ENCODE measurements at places on chromosomes 4 and X.

DNA sequence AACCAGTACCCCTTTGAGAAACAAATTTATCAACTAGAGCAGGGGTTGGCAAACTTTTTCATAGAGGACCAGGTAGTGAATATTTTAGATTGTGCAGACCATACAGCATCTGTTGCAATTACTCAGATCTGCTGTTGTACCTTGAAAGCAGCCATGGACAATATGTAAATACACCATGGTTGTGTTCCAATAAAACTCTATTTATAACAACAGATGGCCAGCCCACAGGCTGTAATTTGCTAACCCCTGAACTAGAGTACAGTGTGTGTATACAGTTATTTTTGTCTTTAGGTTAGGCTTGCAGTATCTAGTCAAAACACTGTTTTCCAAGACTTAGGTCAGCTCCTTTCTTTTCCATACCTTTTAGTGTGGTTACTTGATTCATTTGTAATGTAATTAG lies 54.4 kb downstream of the PHKA1 start:
- DNase-seq: no peak

DNA sequence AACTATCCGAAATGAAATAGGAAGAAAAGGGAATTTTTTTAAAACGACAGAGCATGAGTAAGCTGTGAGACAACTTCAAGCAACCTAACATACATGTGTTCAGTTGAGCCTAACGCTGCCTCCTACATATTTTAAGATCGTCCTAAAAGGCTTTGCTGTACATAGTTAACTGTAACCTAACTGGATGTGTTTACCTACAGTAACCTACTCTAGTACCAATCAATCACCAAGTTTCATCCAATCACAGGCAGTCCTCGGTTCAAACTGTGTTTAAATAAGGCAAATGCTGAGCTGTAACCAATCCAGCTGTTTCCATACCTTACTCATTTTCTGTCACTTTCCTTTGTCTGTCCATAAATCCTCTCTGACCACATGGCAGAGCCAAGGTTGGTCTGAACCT lies 17.1 kb downstream of the RCHY1 start:
- DNase-seq: no peak

DNA sequence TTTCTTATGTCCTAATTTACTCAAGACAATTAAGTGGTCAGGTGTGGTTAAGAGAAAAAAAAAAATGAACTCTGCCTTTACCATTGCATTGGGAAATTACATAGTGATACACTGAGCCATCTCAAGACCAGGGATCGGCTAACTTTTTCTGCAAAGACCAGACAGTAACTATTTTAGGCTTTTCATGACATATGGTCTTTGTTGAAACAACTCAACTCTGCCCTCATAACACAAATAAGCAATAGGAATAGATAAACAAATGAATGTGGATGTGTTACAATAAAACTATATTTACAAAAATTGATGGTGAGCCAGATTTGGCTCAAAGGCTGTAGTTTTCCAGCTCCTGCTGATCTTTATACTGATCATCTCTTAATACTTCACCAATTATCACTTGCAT lies 632.6 kb upstream of the INTU start:
- no peak for DNase-seq

- DNase-seq: no peak
These were observed 46.5 kb upstream of the FAT4 start for GRCh38 chr4:125268068-125268755.

DNA sequence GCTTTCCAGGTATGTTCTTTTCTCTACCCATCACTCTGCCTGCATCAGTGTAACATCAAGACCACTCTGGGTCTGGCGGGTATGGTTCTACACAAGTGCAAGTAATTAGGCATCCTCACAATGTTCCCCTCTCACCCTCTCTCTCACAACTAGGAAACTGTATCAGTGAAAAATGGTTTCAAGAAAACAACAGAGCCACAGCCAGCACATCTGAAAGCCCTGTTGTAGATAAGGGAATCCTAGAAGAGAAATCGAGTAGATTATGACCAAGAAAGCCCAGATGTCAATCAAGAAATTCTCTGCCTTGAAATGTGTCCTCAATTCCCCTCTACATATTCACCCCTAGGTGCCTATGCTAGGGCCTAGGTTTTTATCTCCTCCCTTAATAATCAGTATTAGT lies 281.3 kb upstream of the ANKRD50 start:
- no peak for DNase-seq

DNA sequence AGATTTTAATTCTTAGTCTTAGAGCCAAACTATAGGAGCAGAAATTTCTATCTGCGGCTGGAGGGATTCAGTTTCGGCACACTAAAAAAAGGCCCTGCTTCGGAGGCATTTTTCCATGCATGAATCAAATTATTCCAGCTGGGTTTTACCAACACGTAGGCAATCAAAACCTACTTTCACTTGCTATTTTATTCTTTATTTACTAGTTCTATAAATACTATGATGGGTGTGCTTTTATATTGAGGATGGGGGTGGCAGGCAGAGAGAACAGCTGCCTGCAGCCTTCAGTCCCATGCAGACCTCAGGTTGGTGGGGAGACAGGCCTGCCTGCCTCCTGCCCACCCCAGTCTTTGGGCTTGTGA lies 609.8 kb downstream of the BCOR start:
- DNase-seq: no peak

DNA sequence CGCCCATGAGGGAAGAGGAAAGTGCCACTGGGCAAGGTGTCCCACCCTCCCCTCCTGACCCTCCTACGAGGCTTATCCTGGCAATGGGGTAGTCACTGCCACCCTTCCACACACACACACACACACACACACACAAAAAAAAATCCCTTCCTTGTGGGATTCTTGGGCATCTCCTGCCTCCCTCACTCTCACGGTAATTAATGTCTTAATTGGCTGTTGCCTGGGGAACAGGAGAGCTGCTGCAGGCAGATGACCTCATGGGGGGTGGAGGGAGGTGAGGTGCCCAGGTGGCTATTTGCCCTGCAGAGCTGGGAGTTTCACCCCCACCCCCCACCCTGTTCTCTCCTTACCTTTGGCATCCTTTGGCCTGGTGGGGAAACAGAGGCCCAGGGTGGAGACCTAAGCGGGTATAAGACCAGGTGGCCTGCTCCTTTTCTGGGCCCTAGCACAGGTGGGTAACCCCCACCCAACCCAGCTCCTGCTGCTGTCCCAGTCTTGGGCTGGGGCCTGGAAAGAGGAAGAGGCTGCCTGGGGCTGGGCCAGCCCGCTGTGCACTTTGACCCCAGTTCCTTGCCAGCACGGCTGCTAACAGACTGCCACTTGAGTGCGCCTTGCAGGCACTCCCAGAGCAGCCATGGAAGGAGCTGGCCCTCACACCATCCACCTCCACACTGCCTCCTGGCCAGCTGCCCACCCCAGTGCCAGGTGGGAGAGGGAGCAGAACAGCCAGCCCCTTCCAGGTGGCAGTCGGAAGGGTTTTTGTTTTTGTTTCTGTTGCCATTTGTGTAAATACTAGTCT lies 12.6 kb downstream of the EFNB1 start:
- no peak for DNase-seq

GRCh38 chr4:43242606-43243005 lies 350.1 kb downstream of the GRXCR1 start:
- no peak for DNase-seq

DNA sequence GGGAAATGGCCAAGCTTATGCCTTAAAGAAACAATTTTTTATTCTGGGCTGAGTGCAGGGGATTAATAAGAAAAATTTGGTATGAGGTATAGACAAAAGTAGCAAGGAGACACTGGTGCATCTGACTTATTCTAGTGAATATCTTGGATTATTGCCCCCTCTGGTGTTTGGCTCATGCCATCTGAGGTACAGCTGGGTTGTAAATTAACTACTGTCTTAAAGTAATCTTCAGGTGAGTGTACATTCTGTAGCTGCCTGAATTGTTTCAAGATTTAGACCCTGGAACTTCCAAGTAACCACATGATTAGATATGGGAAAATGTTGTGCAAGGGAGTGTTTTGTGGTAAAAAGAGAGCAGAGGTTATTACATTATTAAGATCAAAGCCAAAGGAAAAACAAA lies 988.7 kb downstream of the FAM133A start:
- no peak for DNase-seq

DNA sequence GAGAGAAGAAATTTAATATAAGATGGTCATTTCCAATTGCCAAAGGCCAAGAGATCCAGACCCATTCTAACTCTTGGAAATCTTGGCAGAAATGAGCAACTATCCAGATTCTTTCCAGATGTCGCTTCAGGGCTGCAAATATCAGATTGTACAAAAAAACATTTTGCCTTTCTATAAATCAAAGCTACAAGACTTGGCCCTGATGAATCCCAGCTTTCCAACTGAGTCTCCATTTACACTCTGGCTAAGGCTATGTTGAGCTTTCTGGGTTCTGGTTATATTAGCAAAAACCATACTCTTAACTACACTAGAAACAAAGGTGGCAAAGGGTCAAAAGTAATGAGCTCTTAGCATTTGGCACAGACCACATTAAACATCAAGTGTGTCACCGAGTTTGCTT lies 345.8 kb downstream of the OPHN1 start:
- no peak for DNase-seq

- DNase-seq: no peak
These were observed 32.2 kb downstream of the COPS4 start for GRCh38 chr4:83067058-83067639.

DNA sequence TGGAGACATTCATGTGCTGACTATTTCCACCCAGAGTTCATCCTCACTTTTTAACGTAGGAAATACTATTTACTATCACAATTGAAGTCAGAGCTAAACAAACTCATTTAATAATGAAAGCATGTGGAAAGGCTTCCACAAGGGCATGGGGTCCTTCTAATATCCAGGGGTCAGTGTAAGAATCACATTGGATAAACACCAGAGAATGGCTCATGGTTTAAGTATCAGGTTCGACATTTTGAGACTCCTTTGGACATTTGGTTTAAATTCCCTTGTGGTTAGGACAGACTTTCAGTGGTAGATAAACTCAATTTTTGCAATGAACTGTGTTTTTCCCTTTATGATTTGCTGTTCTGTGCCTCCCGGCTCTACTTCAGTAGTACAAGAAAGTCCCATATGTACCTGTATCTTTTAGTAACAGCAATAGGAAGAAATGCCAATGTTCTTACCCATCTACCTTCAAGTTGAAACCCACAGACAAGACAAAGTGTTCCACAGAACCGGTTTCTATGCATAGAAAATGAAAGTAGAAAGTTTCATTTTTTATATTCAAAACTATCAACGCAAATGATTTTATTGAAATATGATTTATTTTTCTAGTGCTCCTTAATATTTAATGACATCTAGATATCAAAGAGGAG lies 589.0 kb upstream of the FAM241A start:
- no peak for DNase-seq

GRCh38 chr4:19309378-19309777 lies 942.3 kb upstream of the SLIT2 start:
- no peak for DNase-seq

DNA sequence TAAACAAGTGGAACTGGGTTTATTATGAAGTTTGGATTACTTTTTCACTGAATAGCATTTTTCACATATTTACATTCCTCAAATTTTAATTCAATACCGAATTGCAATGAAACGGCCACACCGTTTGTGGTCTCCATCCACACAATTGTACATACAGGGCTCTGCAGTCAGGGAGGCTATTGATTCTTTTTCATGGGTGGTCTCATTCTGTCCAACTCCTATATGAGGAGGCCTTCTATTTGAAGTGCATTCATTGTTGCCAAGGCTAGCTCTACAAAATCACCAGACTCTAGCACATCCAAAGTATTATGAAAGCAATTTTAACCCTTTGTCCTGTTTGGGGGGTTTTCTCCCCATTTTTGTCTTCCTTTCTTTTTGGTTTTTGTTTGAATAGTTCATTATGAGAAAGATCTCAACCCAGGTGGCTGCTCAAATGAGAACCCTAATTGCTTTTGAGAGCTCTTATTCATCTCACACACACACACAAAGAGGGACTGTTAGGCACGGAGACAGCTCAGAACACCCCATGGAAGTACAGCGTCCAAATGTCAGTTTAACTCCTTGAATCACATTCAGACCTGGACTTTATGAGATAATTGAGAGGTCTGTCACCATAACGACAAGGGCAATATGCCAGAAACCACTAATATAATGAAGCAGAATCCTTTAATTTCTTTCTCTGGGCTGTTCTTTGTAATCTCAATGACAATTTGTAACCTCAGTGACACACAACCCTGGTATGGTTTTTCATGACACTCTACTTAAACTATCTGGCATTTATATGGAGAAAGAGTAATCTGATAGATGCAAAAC lies 79.4 kb downstream of the NLGN4X start:
- no peak for DNase-seq

DNA sequence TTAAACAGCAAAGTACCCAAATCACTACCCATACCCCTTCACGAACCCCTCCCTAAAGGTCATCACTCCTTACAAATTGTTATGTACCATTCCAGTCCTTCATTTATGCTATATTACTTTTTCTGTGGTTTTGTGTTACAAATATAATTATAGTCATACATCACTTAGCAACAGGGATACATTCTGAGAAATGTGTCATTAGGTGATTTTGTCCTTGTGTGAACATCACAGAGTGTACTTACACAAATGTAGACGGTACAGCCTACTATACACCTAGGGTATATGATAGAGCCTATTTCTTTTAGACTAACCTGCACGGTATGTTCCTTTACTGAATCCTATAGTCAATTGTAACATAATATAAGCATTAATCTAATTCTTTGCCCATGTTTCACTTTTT lies 61.9 kb downstream of the ASB9 start:
- no peak for DNase-seq

DNA sequence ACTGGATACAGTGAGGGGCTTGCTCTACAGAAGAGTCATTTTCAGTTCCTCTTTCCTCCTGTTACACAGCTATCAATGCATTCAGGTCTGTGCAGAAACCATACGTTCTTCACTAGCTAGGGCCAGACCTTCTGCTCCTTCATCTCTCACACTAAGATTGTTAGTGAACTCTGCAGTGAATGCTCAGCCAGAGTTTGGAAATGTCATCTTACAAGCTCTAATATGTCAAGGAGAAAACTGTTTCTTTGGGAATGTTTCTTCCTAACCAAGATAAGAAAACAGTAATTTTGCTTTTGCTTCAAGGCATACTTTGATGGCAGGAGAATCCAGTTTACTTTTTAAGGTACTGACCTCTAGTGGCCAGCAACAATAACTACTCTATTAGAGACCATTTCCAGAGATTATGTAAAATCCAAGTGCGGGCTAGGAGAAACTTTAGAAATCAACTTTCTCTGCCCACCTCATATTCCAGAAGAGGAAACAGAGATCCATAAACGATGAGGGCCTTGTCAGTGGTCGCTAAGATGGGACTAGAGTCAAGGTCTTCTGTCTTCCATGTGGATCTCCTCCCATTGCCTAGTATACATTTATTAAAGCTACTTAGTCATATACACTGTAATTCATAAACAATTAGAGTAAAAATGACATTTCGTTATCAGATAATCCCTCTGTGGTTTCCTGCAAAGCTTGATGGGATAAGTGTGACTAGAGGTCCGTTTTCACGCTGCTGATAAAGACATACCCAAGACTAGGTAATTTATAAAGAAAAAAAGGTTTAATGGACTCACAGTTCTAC lies 12.1 kb upstream of the CC2D2A start:
- no peak for DNase-seq

DNA sequence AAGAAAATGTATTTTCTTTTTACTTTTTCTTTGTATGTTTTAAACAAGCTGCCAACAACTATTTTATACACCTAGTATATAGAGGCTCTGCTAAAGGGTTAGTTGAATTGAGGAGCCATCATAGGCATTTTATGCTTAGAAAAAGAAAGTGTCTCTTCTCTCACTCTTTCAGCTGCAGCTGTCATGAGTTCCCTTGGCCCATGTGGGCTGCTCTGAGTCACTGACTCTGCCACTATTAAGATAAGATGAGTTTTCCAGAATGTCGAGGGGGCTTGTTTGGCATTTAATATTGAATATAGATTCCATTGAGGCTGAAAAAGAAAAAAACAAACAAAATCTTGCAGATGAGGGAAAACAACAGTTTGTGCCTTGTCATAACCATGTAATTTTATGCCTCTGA lies 126.0 kb upstream of the PAQR3 start:
- no peak for DNase-seq

All from stimulated activated CD8-positive, alpha-beta memory T cell treated with anti-CD3 and anti-CD28 coated beads, Interleukin-4, amount 100 ng/mL, for 48 hours (primary cell).